ENCODE measurements at places on chromosomes 13 and 19. TPM values are rescaled to one million over a fixed set of nuclear protein-coding genes. Genes with fewer than 3 reads are reported as not detected.

- DNase-seq: no peak
- no peak overlapping the region for H3K4me3 ChIP-seq
- H3K27me3 ChIP-seq: no peaks in the 10 kb centered on the region
- no peak overlapping the region for H3K27ac ChIP-seq
Observed at GRCh38 chr19:29255006-29255405, 42.1 kb upstream of the UQCRFS1 start.

Gene NTF4
- total RNA-seq: not detected

DNA sequence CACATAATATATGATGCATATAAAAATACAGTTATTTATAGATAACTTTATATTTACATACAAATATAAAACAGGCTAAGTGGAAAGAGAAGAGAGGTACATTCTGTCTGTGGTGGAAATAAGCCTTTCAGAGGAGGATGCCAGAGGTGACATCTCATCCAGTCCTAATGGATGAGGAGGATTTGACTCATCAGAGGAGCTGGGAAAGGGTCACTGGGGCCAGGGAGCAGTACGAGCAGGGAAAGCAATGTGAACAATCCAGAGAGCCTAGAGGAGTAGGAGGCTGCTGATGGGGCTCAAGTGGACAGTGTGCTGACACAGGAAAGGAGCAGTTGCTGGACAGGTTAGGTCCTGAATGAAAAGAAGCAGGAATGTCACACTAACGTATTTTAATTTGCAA is 18.6 kb downstream of the NALCN start:
- no peak overlapping the region for H3K4me3 ChIP-seq
- no peaks in the 10 kb centered on the region for H3K27me3 ChIP-seq
- no peaks in the 10 kb centered on the region for H3K4me1 ChIP-seq
- H3K36me3 ChIP-seq: no peaks in the 10 kb centered on the region
- H3K27ac ChIP-seq: no peak overlapping the region

Gene MAG
- 0.65 TPM for total RNA-seq

Gene PCDH20
- 10.4 TPM for total RNA-seq

Gene CEACAM1
- total RNA-seq: 1.2 TPM

- no peak overlapping the region for H3K4me3 ChIP-seq
- peaks cover 77% of the 10 kb centered on the region for H3K27me3 ChIP-seq
- H3K27ac ChIP-seq: no peak overlapping the region
- H3K4me1 ChIP-seq: peaks cover 10% of the 10 kb centered on the region
Observed at GRCh38 chr13:112962911-112963625, 5.9 kb upstream of the MCF2L start.

- no peaks in the 10 kb centered on the region for H3K27me3 ChIP-seq
- no peak overlapping the region for H3K4me3 ChIP-seq
- no peaks in the 10 kb centered on the region for H3K36me3 ChIP-seq
- peaks cover 62% of the 10 kb centered on the region for H3K4me1 ChIP-seq
Observed at GRCh38 chr13:50518781-50519201, 324.7 kb downstream of the DLEU7 start.

Gene PRR19
- total RNA-seq: not detected

- no peaks in the 10 kb centered on the region for H3K27me3 ChIP-seq
- no peaks in the 10 kb centered on the region for H3K36me3 ChIP-seq
- no peak overlapping the region for H3K27ac ChIP-seq
- no peak overlapping the region for H3K4me3 ChIP-seq
Observed at GRCh38 chr13:54750521-54750920, 1721.9 kb downstream of the OLFM4 start.

DNA sequence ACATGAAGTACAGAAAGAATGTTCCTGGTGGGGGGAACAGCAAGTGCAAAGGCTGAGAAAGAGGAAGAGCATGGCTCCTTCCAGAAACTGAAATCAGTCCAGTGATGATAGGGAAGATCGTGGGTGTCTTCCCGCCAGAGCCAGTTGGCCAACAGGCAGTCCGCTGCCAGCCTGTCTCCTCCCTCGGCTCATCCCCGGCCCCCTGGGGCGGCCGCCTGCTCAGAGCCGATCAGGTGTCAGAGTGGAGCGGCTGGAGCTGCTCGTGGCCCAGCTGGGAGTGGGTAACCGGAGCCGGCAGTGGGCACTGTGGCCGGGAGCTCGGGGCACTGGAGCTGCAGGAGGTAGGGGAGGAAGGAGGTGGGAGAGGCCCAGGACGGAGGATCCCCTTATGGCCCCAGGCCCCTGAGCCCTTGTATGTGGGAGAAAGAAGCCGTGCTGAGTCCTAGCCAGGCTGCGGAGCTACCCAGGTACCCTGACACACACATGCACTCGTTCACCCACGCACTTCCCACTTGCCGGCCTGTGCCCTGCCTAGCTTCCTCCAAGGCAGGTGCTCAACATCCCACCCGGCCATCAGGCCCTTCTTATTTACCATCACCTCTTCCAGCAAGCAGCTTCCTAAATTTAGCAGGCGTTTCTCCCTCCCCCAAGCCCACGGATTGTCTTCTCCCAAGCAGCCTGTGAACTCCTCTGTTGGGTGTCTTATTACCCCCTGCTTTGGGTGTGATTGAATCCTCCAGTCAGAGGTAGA is 1.7 kb downstream of the ANKRD24 start:
- H3K27ac ChIP-seq: no peak overlapping the region
- H3K27me3 ChIP-seq: no peaks in the 10 kb centered on the region
- H3K4me1 ChIP-seq: peaks cover 30% of the 10 kb centered on the region
- H3K36me3 ChIP-seq: peaks cover 10% of the 10 kb centered on the region
- DNase-seq: no peak
- H3K4me3 ChIP-seq: no peak overlapping the region

All from esophagus muscularis mucosa (tissue), 4 donors.